ENCODE measurements at places on chromosomes 1 and 21.

- DNase-seq: no peak
Observed at GRCh38 chr1:221525749-221526148, 216.1 kb downstream of the DUSP10 start.

DNA sequence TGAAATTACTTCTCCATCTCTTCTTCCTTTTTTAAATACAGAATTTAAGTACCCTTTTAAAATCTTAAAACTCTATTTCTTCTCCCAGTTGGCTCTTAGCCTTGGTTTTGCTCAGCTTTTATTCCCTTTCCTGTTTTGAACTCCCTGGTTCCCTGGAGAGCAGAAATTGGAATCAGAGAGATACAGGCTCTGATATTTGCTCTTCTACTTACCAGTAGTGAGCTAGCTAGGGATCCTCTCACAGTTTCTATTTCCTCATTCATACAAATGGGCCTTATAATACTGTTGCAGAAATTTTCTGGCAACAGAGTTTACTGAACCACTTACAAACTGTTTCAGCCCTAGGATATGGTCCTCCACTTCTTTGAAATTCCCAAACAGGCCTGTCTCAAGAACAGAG, 606.3 kb downstream of the NUF2 start:
- DNase-seq: no peak

DNA sequence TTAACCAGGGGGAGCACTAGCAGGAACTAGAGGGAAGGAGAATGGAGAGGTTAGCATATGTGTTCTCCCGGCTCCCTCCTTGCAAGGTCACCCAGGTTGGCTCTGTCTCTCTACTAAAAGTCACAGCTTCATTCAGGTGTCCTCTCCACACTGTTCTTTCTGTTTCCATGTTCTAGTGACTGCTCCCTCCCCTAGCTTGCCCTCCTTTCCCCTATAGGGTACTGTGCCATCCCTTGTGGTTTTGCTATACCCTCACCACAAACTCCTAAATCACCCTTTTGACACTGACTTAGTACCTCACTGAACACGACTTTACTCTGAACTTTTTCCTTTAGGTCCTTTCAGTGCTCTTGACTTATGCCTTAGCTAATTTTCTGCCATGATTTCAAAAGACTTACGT, 389.3 kb downstream of the ST6GALNAC3 start:
- no peak for DNase-seq

DNA sequence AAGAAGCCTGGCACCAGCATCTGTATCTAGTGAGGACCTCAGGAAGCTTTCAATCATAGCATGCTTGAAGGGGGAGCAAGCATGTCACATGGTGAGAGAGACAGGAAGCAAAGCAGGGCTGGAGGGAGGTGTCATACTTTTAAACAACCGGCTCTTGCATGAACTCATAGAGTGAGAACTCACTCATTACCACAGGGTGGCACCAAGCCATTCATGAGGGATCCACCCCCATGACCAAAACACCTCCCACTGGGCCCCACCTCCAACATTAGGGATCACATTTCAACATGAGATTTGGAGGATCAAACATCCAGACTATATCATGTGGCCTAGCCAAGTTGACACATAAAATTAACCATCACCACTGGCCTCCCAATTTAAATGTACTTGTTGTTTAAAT, 125.1 kb upstream of the KCND3 start:
- DNase-seq: no peak

GRCh38 chr1:52460694-52461093, 56.3 kb downstream of the PRPF38A start:
- DNase-seq: no peak

- DNase-seq: no peak
Observed at GRCh38 chr1:21939650-21940374, 2.7 kb upstream of the HSPG2 start.

DNA sequence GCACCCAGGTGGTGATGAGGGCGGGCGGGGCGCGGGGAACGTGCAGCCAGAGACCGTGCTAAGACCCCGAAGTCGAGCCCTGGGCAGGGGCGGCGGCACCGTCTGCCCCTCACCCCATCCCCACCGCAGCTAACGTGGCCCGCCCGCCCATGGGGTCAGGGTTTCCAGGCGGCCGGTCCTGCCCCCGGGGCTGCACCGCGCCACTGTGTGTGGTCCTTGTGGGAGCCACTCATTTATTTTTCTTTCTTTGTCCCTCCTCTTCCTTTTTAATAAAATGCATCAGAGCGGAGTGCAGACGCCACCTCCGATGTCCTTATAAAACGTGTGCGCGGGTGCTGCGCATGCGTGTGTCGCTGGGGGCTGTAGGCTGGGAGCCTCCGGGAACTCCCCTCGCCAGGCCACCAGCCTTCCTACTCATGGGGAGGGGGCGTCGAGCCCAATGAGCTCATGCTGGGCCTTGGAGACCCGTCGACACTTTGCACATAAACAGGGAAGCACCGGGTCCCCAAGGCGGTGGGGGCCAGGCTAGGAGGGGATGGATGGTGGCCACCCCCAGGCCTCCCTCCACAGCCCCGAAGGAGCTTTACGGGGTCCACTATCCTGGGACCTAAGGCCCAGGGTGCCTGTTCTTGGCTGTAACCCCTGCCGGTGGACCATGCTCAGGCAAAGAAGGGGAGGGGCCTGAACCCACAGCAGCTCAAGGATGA, 59.9 kb downstream of the WNT9A start:
- peak; percentile 32 for DNase-seq

DNA sequence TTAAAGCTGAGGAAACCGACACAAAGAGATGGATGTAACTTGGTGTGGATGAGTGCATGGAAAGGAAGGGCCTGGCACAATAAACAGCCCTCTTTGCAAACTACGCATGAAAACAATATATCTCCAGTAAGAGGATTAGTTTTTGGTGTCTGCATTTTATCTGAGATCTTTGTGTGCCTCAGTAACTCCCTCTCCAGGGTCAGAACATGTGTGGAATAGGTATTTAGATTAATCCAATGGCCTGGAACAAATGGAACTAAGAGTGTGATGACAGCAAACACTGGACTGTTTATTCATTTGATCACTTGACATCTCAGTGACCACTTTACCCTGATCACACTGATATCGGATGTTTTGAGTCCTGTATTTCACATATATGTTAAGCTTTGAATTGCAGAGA, 45.3 kb downstream of the AKNAD1 start:
- DNase-seq: no peak

All from GM12891 (cell line).